ENCODE measurements at places on chromosomes 6 and 20.

GRCh38 chr20:48308232-48308781 is 519.5 kb downstream of the PREX1 start:
- DNase-seq: no peak

DNA sequence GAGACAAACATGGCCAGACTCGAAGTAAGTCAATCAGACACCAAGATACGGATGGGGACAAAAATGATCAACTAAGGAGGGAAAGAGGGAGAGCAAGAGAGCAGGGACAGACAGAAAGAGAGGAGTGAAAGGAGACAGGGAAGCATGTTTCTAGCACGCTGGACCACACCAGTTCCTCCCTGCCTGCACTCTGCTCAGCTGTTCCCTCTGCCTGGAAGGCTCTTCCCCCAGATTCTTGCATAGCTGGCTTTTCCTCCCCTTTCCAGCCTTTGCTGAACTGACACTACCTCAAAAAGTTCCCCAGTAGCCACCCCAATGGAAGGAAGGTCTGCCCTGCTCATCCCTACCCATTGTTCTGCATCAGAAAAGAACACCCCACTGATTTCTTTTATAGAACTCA is 185.9 kb downstream of the MAFB start:
- DNase-seq: no peak

DNA sequence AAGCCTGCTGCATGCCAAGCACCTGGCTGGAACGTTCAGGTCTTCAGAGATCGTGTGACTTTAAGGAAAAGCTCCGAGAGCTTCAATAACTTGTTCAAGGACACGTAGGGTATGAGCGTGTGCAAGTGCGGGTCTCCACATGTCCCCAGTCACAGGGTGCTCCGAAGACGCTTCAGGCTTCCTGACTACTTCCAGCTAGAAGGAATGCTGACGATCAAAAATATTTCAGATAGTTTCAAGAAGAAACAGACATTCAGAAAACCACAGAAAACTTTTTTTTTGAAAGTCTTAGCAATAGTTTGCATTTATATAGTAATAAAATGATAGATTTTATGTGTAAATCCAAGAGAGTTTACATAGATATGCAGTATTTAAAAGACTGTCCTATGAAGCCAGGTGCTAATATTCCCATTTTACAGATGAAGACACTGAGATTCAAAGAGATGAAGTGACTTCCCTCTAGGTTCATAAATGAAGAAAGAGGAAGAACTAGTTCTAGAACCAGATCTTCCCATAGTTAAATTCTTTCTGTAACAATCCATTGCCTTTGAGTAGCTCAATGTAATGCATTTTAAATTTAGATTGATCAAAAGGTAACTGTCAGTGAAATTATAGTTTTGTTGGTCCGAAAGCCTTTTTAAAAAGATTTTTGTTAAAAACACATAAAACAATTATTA is 247.6 kb downstream of the MYLK4 start:
- no peak for DNase-seq

- DNase-seq: peak; percentile 25
Measured at GRCh38 chr20:364905-365794, 15.4 kb upstream of the TRIB3 start.

DNA sequence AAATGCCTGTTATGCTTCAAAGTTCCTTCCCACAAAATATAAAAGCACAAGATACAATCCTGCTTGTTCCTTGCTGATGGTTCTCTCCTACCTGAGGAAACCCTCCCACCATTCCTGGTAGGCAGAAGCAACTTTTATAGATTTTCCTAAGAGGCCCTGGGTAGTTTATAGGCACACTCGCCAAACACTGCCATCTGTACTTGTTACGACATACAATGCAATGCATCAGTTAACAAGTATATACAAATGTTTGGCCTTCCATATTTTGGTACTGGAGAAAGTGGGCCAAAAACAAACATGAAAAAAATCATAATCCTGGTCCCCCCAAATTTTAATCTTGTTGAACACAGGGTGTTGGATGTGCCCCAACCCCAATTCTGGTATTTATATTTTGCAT is 16.6 kb downstream of the MCM9 start:
- DNase-seq: no peak

- peak; percentile 45 for DNase-seq
Measured at GRCh38 chr6:2221726-2222274, 23.6 kb downstream of the GMDS start.

- no peak for DNase-seq
Measured at GRCh38 chr6:123780021-123780420, 23.6 kb upstream of the NKAIN2 start.

DNA sequence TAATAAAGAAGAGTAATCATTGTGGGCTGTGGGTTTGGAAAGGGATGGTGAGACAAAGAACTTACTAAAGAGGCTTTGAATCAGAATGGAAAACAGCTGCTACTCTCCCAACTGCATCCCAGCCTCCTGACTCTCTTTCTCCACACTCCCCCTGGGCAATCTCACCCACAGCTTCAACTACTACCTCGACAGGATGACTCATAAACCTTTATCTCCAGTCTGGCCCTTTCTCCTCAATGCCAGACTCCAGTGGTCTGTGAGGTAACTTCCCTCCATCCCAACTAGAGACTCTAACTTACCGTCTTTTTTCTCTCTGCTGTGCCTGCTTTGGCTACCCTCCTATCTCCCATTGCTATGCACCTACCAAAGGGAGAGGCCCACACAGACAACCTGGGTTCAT is 135.3 kb upstream of the RREB1 start:
- no peak for DNase-seq

- peak; percentile 50 for DNase-seq
Measured at GRCh38 chr20:47354714-47355488, 1.6 kb downstream of the ZMYND8 start.

DNA sequence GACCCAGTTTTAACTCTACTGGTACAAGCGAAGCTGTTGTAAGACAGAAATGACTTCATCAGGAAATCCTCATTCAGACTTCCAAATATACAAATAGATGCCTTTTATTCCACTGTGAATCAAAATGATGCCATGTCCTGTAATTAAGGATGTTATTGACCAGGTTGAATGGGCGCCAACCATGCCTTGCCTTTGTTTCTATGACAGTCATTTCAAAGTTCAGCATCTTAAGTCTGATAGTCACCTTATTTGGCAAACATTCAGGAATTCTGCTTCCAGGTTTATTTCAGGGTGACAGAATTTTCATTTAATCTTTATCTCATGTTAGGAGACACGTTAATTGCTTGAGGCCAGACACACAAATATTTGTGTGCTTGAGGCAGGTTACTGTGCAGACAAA is 592.8 kb upstream of the JAG1 start:
- DNase-seq: peak; percentile 93
